ENCODE measurements at places on chromosomes 6 and 20.

GRCh38 chr20:61300293-61300692, 48.2 kb downstream of the CDH4 start:
- DNase-seq, result no peak

- peak; percentile 72 for DNase-seq
Observed at GRCh38 chr20:23048283-23049200, 930 bp downstream of the THBD start.

DNA sequence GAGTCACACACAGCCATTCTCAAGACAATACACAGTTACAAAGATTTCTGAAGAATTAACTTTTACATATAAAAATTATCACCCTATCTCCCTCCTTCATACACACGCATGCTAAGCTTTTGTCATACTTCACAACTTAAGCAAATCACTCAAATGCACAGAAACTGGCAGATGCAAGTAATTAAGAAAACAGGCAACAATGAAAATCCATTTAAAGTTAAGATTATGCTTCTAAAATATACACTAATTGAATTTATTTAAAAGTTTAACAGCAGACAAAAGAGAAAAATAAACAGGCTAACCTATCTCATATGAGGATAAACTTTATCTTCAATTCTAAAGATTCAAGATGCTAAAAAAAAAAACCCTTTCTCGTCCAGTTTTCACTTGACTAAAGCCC, 68.4 kb downstream of the DST start:
- DNase-seq, result no peak

GRCh38 chr6:82996156-82996555, 69.5 kb downstream of the UBE3D start:
- no peak for DNase-seq

- no peak for DNase-seq
Observed at GRCh38 chr6:41457303-41457670, 88.9 kb upstream of the FOXP4 start.

DNA sequence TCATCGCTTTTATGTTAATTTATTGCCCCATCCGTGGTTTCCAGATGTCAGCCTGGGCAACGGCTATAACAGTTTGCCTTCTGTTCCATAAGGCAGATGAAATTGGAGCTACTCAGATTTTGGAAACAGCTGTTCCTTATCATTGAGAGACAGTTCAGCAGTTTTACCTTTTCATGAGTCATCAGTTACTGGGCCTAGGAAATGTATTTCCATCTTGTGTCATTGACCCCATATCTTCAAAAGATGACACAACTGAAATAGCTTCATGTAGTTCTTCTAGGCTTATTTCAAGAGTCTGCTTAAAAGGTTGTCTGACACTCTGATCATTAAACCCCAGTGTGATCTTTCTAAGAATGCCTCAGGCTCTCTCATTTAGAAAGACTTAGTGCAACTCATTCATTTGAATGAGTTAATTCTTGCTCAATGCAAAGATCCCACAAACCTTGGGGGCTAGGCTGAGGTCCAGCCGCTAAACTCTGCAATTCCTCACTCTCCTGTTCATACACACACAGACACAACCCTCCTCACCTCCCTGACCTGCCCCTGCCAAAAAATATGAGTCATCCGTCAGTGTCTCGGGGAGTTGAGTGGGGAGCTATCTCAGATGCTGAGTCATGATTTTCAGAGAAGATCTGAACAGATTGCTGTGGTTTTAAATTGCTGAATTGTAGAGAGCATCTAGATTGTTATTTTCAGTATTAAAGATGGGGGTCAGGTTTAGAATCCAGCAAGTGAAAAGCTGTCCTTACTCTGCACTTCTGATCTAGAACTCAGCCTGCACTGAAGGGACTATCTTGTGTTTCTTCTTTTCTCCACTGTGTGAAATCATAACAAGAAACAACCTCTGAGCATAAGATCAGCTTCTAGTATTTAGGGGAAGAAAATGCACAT, 61.8 kb downstream of the RPP40 start:
- peak; percentile 65 for DNase-seq

GRCh38 chr6:75968143-75968542, 104.3 kb downstream of the IMPG1 start:
- no peak for DNase-seq

- DNase-seq, result no peak
Observed at GRCh38 chr6:101826269-101826668, 432.8 kb downstream of the GRIK2 start.

DNA sequence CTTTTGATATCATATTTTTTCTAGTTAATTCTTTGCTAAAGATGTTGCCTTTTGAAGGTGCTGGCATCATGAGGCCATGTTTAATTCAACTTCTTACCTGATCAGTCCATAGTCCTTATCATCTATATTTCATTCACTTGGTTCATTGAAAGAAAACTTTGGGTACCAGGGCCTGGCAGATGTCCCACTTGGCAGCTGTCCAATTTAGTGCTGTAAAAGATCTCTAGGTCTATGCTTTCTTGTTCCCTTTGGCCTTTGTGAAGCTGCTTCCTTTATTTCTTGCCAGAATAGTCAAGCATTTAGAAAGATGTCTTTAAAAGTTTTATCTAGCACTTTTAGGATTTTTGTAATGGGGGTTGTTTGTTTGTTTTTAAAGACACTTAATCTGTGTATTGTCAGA, 61.7 kb upstream of the EYA4 start:
- no peak for DNase-seq

DNA sequence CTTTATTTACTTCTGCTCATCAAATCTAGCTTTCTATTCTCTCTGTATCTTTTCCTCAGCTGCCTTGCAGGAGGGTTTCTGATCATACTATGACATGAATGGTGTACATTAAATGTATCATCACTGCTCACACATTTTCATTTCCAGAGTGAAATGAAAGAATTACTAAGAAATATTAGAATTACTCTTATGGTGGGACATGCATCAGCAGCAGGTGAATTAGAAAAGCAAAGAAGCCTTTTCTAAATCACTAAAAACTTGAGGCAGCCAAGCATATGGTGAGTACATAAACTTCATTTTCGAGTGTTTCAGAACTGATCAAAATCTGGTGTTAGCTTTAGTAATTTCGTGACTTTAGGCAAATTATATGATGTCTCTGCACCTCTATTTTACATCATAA, 23.6 kb downstream of the IL17A start:
- DNase-seq, result no peak

DNA sequence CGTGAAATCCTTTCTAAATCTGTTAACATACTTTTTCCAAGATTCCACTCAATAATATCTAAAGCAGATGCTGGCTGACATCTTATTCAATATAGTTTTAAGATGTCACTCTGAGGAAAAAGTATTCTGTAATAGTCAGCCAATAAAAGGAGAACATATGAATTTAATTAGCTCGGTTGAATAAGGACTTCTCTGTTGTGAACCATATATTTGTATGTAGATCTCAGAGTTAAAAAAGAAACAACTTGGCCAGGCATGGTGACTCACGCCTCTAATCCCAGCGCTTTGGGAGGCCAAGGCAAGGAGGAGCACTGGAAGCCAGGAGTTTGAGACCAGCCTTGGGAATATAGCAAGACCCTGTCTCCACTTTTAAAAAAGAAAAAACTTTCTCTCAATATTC, 7.4 kb upstream of the CD24 start:
- no peak for DNase-seq

DNA sequence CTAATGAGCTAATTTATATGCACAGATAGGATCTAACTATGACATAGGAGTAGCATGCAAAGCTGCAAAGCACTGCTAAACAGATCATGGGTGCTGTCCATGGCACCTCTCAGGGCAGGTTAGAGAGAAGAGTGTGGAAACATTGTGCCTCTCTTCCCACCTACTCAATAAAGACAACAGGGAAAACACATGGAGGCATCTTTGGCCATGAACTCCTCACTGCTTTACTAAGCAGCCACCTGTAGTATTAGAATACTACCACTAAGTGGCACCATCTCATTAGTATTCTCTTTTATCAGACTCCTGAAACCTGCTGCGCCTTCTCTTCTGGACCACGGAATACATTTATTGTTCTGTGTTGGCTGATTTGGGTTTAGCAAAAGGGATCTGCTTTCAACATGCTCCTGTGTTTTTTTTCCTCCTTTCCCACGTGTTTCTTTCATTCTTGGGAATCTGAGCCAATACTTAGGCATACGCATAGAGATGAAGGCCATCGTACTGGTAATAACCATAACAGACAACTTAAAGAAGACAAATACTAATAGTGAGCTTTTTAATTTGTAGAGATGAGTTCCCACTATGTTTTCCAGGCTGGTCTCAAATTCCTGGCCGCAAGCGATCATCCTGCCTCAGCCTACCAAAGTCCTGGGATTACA, 9.4 kb upstream of the HDDC2 start:
- peak; percentile 41 for DNase-seq

GRCh38 chr20:45878076-45878761, 2.8 kb upstream of the ZSWIM1 start:
- no peak for DNase-seq

GRCh38 chr6:168908166-168908565, 345.5 kb downstream of the THBS2 start:
- DNase-seq, result no peak

GRCh38 chr6:52551483-52552277, 25.2 kb downstream of the TRAM2 start:
- DNase-seq, result peak; percentile 70

DNA sequence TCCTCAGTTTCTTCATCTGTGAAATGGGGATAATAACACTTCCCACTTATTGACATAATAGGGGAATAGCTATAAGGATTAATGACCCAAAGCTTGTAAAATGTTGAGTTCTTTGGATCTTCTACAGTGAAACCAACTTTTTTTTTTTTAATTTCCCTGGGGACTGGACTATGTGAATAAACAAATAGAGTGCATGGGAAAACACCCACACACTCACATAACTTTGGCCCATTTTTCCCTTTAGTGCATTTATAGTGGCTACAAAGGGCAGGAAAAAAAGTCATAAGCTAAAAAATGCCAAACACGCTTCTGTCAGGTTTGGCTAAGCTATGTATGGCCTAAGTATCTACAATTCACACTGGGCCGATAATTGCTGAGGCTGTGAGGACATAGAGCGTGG, 406.2 kb upstream of the JAG1 start:
- DNase-seq, result no peak

DNA sequence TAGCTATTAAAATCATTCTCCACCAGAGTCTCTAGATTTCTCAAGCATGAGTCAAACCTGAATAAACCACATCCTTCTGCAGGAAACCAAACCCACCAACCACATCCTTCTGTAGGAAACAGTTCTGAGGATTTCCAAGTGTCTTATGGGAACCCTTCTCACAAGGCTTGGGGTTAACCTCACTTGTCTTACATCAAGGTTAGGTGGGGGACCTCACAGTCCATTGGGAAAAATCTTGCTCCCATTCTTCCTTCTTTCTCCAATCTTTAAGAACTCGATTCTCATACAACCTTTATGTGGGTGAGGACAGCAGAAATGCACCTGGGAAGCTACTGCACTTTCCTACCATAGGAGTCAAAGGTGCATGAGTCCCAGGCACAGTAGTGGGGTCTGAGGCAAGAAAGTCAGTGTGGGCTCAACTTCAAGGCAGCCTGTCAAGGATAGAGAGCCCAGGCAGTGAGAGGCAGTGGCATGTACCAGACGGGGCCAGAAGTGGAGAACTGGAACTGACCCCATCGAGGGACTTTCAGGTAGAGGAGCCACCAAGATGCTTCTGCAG, 114.5 kb downstream of the SLC22A3 start:
- no peak for DNase-seq

Data from ELF-1 (cell line).